GM19239 (cell line): ENCODE measurements at places on chromosomes 16 and 17.

GRCh38 chr17:31397256-31397939 is 5.9 kb downstream of the RAB11FIP4 start:
- no peak for DNase-seq

DNA sequence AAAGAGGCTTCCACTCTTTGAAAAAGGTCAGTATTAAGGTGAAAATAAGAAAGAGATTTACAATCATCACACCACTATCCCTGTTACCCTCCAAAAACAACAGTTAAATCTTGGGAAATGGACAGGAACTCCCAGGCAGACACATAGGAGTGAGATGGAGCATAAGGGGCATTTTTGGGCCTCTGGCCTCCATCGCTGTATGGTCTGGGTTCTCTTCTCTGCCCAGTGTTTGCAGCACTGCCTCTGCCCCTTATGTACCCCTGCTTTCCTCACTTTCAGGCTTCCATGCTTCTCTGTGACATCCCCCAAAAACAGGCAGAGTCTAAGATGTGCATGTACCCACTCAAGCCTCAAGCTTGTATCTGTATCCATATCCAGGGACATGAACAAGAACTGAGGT is 630 bp upstream of the HOXB2 start:
- no peak for DNase-seq

DNA sequence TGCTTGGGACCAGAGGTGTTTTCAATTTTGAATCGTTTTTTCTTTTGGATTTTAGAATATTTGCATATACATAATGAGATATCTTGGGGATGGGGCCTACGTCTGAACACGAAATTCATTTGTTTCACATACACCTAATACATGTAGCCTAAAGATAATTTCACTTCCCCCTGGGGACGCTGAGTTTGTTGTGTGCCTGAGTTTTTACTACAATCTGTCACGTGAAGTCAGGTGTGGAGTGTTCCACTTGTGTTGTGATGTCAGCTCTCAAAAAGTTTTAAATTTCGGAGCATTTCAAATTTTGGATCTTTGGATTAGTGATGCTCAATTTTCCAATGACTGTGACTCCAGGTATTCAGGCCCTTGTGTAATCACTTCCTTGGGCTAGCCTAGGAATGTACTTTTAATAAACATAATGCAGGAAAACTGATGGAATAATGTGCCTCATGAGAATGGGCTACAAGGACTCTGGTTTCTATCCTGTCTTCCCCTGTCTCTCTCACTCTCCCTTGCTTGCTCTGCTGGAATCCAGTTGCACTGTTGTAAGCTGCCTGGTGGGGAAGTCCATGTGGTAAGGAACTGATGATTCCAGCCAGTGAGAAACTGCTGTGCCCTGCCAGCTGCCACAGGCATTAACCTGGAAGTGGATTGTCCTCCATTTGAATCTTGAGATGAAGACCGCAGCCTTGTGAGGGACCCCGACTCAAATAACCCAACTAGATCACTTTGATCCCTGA is 403.8 kb downstream of the SHISA9 start:
- DNase-seq, result no peak

DNA sequence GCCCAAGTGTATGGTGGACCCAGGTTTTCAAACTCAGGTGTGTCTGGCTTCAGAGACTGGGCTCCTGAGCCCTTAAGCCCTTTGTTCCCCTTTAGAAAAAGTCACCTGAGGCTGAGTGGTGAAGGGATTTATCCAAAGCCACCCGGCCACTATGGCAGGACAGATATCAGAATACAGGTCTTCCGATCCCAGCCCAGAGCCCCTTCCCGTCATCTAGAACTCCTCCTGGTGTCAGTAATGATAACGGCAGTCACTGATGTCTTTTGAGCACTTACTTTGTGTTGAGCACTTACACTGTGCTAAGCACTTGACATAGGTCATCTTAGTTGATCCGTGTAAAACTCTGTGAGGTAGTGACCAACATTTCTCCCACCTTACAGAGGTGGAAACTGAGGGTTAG is 16.6 kb downstream of the NOD2 start:
- no peak for DNase-seq

DNA sequence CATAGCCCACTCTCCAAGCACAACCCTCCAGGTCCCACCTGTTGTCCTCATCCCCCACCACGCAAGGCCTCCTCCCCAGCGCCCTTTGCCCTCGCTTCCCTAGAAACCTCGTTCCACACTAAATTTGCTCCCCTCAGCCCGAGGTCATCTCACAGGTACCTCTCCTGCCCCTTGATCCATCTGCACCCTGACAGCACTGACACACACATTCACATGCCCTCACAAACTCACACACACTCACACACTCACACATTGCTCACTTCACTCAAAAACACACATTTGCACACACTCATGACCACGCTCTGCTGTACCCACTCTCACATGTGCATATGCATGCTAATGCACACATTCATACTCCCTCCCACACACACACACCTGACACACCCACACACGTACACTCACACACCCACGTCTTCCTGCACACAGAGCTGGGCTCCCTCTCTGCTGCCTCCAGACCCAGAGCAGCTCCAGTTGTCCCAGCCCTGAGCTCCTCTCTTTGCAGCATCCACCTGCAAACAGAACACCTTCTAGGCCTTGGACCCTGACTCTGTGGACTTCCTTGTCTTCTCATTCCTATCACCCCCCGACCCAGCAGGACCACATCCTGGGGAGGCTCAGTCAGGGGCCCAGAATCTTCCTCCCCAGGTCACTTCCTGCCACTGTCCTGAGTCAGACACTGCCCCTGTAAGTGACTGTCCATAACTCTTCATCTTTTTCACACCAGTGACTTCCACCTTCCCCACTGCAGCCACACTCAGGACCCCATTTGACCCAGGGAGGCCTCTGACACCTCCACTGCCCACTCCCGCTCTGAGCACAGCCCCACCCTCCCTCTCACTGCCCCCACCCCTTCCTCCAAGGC is 4.9 kb downstream of the ASGR2 start:
- DNase-seq, result no peak

GRCh38 chr16:10745841-10746240 is 2.2 kb downstream of the NUBP1 start:
- no peak for DNase-seq

GRCh38 chr16:49491771-49492761 is 118.5 kb downstream of the C16orf78 start:
- DNase-seq, result peak; percentile 69

DNA sequence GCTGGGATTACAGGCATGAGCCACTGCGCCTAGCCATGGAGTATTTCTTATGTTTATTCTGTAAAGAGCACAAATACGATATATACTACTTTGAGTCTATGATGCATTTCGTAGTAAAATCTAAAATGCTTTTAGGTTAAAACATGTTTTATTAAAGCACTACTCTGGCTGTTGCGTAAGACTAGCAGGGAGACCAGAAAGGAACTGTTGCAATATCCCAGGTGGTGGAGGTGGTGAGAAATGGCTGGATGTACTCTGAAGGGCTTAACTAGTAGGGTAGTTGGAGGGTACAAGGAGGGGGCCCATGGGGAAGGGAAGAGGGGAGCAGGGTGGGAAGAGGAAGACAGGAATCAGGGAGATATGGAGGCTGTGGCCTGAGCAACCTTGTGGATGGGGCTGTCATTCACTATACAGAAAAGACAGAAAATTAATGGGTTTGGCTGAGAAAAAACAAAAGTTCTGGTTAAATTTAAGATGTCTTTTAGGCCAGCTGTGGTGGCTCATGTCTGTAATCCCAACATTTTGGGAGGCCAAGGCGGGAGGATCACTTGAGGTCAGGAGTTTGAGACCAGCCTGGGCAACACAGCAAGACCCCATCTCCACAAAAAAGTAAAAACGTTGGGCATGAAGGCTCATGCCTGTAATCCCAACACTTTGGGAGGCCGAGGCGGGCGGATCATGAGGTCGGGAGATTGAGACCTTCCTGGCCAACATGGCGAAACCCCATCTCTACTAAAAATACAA is 35.8 kb downstream of the ST3GAL2 start:
- no peak for DNase-seq

DNA sequence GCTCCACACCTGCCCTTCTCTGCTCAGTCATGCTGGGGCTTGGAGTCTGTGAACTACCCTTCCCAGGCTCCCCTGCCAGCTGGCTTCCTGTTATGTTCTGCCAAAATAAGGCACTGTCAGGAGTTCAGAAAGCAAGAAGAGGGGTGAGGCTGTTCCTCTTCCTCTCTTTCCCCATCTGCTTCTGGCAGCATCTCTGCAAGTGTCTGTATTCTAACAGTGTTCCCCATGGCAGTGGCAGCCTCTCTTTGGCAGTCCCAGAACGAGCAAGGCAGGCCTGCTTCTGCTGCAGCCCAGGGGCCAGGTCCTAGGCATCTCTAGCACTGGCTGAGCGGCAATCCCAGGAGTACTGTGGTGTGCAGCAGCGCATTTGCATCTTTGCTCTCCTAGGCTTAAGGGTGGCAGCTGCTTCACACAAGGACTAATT is 219.1 kb downstream of the STX8 start:
- no peak for DNase-seq

DNA sequence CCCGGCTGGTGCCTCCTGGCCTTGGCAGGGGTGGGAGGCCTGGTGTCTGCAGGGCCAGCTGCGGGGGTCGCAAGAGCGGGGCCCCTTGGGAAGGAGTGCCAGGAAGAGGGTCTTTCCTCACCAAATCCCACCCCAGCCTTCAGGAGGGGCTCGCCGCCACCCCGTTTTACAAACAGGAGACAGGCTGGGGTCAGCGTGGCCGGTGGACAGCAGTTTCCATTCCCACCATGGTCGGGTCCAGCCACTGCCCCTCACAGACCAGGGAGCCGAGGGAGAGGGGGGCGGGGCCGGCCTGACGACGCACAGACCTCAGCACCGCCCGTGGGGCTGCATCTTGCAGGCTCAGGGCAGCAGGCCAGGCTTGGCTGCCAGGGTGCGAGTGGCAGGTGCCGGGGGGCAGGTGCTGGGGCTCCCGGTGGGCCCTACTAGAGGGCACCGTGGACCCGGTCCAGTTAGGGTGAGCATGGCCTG is 7.6 kb downstream of the CBFA2T3 start:
- no peak for DNase-seq

DNA sequence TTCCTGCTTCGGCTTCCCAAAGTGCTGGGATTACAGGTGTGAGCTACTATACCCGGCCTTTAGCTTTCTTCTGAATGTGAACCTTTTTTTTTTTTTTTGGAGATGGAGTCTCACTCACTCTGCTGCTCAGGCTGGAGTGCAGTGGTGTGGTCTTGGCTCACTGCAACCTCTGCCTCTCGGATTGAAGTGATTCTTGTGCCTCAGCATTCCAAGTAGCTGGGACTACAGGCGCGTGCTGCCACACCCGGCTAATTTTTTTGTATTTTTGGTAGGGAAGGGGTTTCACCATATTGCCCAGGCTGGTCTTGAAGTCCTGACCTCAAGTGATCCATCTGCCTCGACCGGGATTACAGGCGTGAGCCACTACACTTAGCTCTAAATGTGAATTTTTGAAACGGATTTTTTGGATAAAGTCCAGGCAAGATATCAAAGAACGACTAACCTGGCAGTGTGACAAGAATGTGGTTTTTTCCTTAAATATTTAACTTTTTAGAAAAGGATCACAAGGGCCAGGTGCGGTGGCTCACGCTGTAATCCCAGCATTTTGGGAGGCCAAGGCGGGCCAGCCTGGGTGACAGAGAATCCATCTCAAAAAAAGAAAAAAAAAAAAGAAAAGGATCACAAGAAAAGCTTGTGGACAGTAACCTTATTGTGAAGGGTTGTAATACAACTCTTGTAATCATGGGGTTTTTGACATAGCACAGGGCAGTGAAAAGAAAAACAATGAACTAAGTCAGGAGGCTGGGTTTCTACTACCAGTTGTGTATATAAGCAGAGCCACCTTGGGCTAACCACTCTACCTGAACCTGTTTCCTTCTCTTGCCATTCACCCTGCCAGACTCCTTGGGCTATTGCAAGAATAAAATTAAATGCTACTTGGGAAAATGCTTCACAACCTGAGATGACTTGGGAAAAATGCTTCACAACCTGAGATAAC is 6.2 kb downstream of the BRCA1 start:
- no peak for DNase-seq

DNA sequence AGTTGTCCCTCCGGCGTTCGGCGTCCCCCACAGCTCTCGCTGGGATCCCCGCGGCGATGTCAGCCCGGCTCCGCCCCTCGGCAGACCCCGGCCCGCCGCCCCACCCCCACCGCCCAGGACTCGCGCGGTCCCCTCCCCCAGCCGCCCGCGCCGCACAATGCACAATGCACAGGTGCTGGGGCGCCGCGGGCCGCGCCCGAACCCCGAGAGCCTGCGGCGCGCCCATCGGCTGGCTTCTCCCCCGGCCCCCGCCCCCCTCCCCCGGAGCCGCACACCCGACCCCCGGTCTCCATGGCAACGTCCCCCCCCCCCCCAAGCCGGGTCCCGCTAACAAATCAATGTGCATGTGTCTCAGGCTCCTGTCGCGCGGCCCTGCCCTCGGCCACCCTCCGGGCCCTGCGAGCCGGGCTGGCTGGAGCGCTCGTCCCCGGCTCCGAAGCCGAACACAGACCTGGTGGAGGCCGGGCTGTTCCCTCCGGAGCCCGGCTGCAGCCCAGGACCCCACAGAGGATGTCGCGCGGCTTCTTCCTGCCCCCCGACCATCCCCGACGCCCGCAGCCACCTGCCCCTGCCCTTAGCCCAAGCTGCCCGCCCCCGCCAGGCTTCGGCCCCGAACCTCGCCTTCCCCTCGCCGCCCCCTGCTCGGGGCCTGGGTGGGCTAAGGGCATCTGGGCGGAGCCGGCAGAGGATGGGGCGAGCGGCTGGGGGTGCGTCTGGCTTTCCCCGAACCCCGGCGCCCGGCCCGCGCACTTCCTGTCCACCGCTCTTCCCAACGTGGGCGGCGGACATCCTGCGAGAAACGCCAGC is 818 bp upstream of the CBX8 start:
- no peak for DNase-seq

DNA sequence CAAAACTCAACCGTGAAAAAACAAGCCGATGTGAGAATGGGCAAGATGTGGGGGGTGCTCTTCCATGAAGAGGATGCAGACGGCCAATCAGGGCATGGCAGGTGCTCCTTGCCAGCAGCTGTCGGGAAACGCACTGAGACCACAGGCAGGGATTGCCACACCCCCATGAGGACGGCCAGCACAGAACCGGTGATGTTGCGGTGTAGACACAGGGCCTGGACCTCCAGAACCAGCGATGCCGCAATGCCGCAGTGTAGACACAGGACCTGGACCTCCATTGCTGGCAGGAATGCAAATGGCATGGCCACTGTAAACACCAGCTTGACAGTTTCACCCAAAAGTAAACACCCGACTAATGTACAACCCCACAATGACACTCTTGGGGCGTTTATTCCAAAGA is 164.9 kb downstream of the BANP start:
- DNase-seq, result no peak

DNA sequence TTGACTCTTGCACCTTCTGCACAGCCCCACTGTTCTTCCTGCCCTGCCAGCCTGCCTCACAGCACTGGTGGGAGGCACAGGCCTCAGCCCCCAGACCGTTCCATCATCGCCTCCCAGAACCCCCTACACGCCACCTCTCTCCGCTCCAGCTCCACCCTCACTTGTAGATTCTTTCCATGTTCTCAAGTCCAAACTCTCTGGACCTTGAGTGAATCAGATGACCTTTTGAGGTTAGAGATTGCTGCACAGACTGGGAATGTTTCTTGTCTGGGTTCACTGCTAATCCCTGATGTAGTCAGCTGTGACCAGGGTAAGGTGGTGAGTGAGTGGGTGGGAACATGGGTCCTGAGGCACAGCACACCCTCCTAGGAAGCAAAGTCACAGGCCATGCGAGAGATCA is 272.4 kb downstream of the IRF8 start:
- no peak for DNase-seq
